ENCODE measurements at places on chromosomes 7 and 10. TPM values are rescaled to one million over a fixed set of nuclear protein-coding genes. Genes with fewer than 3 reads are reported as not detected.

Gene STEAP4
- total RNA-seq: not detected

Gene PTF1A
- total RNA-seq: not detected

Gene CPXM2
- not detected for total RNA-seq

Gene PTN
- not detected for total RNA-seq

Gene ITGB1
- 962 TPM for total RNA-seq

Gene TRIM73
- 2.1 TPM for total RNA-seq

Gene ZNF485
- total RNA-seq: 1.6 TPM
